ENCODE measurements at places on chromosomes 6 and 20. TPM values are rescaled to one million over a fixed set of nuclear protein-coding genes. Genes with fewer than 3 reads are reported as not detected.
A peak's percentile ranks its signal among the peaks of the same experiment; 100 is the strongest.

DNA sequence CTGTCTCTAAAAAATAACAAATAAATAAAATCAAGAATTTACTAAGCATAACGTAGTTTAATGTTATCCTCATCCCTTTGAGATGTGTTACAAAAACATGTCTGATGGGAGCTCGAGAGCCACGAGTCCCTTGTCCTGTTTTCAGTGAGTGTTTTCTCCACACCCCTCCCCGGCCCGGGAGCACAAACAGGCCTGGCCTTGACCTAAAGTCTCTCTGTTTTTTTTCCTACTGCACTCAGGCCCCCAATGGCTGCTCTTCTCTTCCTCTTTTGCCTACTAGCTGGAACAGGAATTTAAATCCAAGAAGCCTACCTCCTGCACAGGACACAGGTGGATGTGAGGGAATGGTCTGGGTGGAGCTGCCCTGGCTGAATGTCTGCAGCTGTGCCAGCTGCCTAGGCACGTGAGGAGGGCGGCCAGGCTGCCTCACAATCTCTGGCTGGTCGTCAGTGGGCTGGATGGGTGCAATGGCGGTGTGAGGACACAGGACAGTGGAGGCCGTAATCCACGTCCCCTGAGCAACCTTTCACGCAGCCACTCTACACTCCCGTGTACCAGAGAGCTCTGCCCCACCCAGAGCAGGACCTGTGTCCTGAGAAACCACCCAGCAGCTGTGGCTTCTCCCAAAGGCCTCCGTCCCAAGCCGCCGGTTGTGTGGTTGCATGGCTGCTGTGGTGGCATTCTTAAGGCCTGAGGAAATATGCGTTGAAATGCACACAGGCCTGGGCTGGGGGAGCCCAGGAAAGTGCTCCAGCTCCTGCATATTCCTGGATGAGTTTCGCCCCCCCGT lies 117.5 kb downstream of the FAM120B start:
- no peak overlapping the region for H3K27ac ChIP-seq
- no peak for DNase-seq
- peaks cover 5% of the 10 kb centered on the region for H3K27me3 ChIP-seq
- no peak overlapping the region for H3K4me3 ChIP-seq
- no peaks in the 10 kb centered on the region for H3K36me3 ChIP-seq

- no peak overlapping the region for H3K27ac ChIP-seq
- no peak for DNase-seq
- no peaks in the 10 kb centered on the region for H3K27me3 ChIP-seq
- H3K4me1 ChIP-seq, result no peaks in the 10 kb centered on the region
- no peaks in the 10 kb centered on the region for H3K36me3 ChIP-seq
Measured at GRCh38 chr6:147547369-147547902, 38.9 kb downstream of the SAMD5 start.

DNA sequence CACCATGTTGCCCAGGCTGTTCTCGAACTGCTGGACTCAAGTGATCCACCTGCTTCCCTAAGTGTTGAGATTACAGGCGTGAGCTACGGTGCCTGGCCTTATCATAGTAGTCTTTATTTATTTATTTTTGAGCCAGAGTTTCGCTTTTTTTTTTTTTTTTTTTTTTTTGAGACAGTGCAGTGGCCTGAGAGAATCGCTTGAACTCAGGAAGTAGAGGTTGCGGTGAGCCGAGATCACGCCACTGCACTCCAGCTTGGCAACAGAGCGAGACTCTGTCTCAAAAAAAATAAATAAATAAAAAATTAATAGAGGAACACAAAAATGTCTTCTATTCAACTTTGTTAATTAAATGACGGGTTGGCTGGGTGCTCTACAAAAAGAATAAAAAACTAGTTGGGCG lies 12.9 kb downstream of the MAPRE1 start:
- peaks cover 30% of the 10 kb centered on the region for H3K4me1 ChIP-seq
- no peak overlapping the region for H3K4me3 ChIP-seq
- DNase-seq, result peak; percentile 53

CTAGE9 gene
- not detected for total RNA-seq

- peaks cover 76% of the 10 kb centered on the region for H3K36me3 ChIP-seq
- no peaks in the 10 kb centered on the region for H3K27me3 ChIP-seq
- H3K27ac ChIP-seq, result no peak overlapping the region
- no peak overlapping the region for H3K4me3 ChIP-seq
- no peaks in the 10 kb centered on the region for H3K4me1 ChIP-seq
- no peak for DNase-seq
Measured at GRCh38 chr20:46374383-46374782, 32.0 kb downstream of the ELMO2 start.

GRCh38 chr6:7901056-7901455 lies 9.5 kb downstream of the TXNDC5 start:
- peaks cover 15% of the 10 kb centered on the region for H3K36me3 ChIP-seq
- no peak overlapping the region for H3K27ac ChIP-seq
- no peaks in the 10 kb centered on the region for H3K27me3 ChIP-seq
- H3K4me3 ChIP-seq, result no peak overlapping the region
- no peak for DNase-seq

- H3K4me1 ChIP-seq, result no peaks in the 10 kb centered on the region
- no peaks in the 10 kb centered on the region for H3K36me3 ChIP-seq
- no peak for DNase-seq
- no peaks in the 10 kb centered on the region for H3K27me3 ChIP-seq
- H3K27ac ChIP-seq, result no peak overlapping the region
Measured at GRCh38 chr6:118200160-118200559, 293.1 kb downstream of the SLC35F1 start.

DNA sequence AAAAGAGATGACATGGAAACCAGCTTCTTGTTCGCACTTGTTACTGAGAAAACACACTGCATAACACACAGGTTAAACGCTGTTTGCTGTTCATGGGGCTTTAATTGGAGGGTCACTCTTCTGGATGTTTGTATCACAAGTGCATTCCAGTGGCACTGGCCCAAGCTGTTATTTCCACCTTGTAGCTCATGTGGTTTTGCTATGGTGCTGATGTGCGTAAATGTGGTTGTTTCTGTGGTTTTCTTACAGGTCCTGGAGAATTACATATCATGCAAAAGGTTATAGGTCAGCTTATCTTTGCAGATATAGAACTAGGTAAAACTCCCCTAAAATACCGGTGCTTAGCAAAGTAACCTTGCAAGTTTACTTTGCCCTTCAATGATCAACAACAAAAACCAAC lies 89.3 kb upstream of the AHI1 start:
- no peak overlapping the region for H3K4me3 ChIP-seq
- H3K27ac ChIP-seq, result no peak overlapping the region
- no peaks in the 10 kb centered on the region for H3K36me3 ChIP-seq
- no peaks in the 10 kb centered on the region for H3K27me3 ChIP-seq
- DNase-seq, result no peak
- H3K4me1 ChIP-seq, result no peaks in the 10 kb centered on the region

RCAN2 gene
- 0.49 TPM for total RNA-seq

- H3K27ac ChIP-seq, result no peak overlapping the region
- no peak overlapping the region for H3K4me3 ChIP-seq
Measured at GRCh38 chr20:53839423-53840176, 230.8 kb downstream of the BCAS1 start.

PDE10A gene
- total RNA-seq, result not detected

PAX1 gene
- total RNA-seq, result not detected

DNA sequence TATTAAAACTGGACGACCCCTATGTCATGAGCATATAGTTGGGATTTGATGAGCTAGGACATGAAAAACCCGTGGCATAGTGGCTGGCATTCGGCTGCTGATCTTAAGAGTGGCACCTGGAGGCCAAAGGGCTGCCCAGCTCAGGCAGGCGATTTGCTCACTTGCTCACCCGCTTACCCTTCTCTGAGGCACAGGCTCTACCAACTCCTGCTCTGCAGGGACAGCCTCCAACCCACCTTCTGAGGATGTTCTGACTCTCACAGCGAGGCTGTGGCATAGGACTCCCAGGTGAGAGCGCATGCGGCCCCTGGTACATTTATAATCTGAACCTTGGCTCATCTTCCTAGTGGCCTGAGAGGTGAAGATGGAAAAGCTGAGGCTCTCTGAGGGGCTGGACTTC lies 995 bp downstream of the RSPO4 start:
- H3K27ac ChIP-seq, result no peak overlapping the region
- no peak for DNase-seq
- H3K4me3 ChIP-seq, result no peak overlapping the region
- H3K27me3 ChIP-seq, result peaks cover 4% of the 10 kb centered on the region
- no peaks in the 10 kb centered on the region for H3K36me3 ChIP-seq
- H3K4me1 ChIP-seq, result no peaks in the 10 kb centered on the region

CD40 gene
- 4.1 TPM for total RNA-seq

DNA sequence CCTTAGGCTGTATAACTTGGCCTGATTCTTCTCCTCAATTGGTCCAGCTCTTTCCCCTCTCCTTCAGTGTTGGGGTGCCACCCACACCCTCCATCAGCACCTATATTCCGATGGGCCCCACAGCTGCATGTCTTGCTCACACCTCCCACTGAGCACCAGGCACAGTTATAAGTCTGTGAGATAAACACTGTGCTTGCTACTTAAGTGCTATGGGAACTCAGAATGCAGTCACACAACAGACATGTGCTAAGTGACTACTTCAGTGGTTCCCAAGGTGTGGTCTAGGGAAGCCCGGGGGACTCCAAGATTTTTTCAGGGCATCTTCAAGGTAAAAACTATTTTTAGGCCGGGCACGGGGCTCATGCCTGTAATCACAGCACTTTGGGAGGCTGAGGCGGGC lies 7.3 kb downstream of the ZC3H12D start:
- H3K27ac ChIP-seq, result no peak overlapping the region
- H3K4me1 ChIP-seq, result peaks cover 42% of the 10 kb centered on the region
- H3K27me3 ChIP-seq, result no peaks in the 10 kb centered on the region
- H3K4me3 ChIP-seq, result no peak overlapping the region
- no peaks in the 10 kb centered on the region for H3K36me3 ChIP-seq

GRCh38 chr6:113750151-113750855 lies 106.8 kb upstream of the MARCKS start:
- no peaks in the 10 kb centered on the region for H3K27me3 ChIP-seq
- no peak for DNase-seq
- no peaks in the 10 kb centered on the region for H3K36me3 ChIP-seq
- no peak overlapping the region for H3K4me3 ChIP-seq
- H3K27ac ChIP-seq, result no peak overlapping the region

C20orf173 gene
- total RNA-seq, result not detected

TFAP2D gene
- total RNA-seq, result not detected

- no peaks in the 10 kb centered on the region for H3K36me3 ChIP-seq
- no peak overlapping the region for H3K4me3 ChIP-seq
- H3K27me3 ChIP-seq, result no peaks in the 10 kb centered on the region
- H3K4me1 ChIP-seq, result no peaks in the 10 kb centered on the region
Measured at GRCh38 chr6:150711584-150712504, 112.2 kb downstream of the PLEKHG1 start.

- no peaks in the 10 kb centered on the region for H3K36me3 ChIP-seq
- no peak for DNase-seq
- no peaks in the 10 kb centered on the region for H3K27me3 ChIP-seq
- H3K4me1 ChIP-seq, result no peaks in the 10 kb centered on the region
- H3K4me3 ChIP-seq, result no peak overlapping the region
- no peak overlapping the region for H3K27ac ChIP-seq
Measured at GRCh38 chr20:24436160-24436559, 33.3 kb upstream of the SYNDIG1 start.

GRCh38 chr20:61129311-61129710 lies 122.8 kb upstream of the CDH4 start:
- H3K4me1 ChIP-seq, result no peaks in the 10 kb centered on the region
- H3K4me3 ChIP-seq, result no peak overlapping the region
- H3K36me3 ChIP-seq, result no peaks in the 10 kb centered on the region
- H3K27ac ChIP-seq, result no peak overlapping the region
- no peaks in the 10 kb centered on the region for H3K27me3 ChIP-seq

DNA sequence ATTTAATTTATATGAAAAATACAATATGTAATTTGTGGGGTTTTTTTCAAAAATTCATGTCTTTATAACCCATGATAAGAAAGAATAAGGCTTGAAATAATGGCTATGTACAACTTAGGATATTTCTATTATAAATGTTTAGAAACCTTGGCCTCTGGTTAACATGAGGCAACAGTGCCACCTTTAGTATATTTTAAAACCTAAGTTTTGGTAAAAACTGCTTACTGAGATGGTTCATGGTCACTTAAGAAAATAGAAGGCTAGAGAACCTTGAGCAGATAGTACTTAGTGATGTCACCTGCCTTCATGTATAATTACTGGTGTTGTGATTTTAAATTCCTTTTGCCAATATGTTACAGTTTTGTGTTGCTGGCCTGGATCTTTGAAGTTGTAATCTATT lies 176.4 kb downstream of the ADGB start:
- H3K4me1 ChIP-seq, result peaks cover 10% of the 10 kb centered on the region
- no peaks in the 10 kb centered on the region for H3K27me3 ChIP-seq
- H3K36me3 ChIP-seq, result no peaks in the 10 kb centered on the region
- no peak overlapping the region for H3K4me3 ChIP-seq

- no peak overlapping the region for H3K27ac ChIP-seq
- H3K27me3 ChIP-seq, result no peaks in the 10 kb centered on the region
- no peaks in the 10 kb centered on the region for H3K4me1 ChIP-seq
- no peaks in the 10 kb centered on the region for H3K36me3 ChIP-seq
Measured at GRCh38 chr6:40671001-40671693, 84.0 kb upstream of the LRFN2 start.

- H3K4me1 ChIP-seq, result no peaks in the 10 kb centered on the region
- H3K27ac ChIP-seq, result no peak overlapping the region
- H3K36me3 ChIP-seq, result no peaks in the 10 kb centered on the region
- peaks cover 4% of the 10 kb centered on the region for H3K27me3 ChIP-seq
- no peak for DNase-seq
- H3K4me3 ChIP-seq, result no peak overlapping the region
Measured at GRCh38 chr20:7959484-7959883, 19.2 kb upstream of the HAO1 start.

DNA sequence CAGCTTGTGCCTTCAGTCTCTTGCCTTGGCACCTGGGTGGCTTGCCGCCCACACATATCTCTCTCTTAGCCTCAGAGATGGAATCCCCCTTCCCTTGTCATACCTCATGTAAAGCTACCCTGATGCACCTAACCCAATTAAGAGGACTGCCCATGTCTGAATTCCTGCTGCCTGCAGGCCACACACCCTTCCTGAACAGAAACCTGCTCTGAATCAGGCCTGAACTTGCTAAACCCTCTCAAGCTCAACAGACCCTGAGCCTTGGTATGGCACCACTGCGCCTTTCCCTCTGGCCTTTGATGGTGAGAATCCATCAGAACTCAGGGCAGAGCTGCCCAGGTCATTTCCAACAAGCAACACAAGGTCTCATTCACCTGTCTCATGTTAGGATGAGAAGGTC lies 5.2 kb downstream of the RAET1G start:
- H3K27ac ChIP-seq, result no peak overlapping the region
- no peaks in the 10 kb centered on the region for H3K36me3 ChIP-seq
- no peak overlapping the region for H3K4me3 ChIP-seq
- peaks cover 15% of the 10 kb centered on the region for H3K27me3 ChIP-seq
- DNase-seq, result no peak
- H3K4me1 ChIP-seq, result peaks cover 4% of the 10 kb centered on the region

DNA sequence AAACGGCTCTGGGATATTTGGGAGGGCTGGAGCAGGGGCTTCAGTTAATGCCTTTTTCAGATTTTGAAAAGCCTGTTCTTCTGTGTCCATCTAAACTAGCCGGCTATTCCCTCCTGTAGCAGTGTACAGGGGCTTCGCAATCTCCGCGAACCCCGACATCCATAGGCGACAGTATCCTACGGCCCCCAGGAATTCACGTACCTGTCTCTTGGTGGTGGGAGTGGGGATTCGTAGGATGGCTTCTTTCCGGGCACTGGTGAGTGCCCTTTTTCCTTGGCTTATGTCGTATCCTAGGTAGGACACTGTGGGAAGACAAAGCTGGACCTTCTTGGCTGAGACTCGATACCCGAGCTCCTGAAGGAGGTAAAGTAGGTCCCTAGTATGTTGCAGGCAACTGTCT lies 153.1 kb downstream of the TRIM27 start:
- peaks cover 6% of the 10 kb centered on the region for H3K4me1 ChIP-seq
- H3K27ac ChIP-seq, result no peak overlapping the region
- no peak overlapping the region for H3K4me3 ChIP-seq
- H3K36me3 ChIP-seq, result no peaks in the 10 kb centered on the region

- H3K4me3 ChIP-seq, result no peak overlapping the region
- no peak overlapping the region for H3K27ac ChIP-seq
- no peaks in the 10 kb centered on the region for H3K36me3 ChIP-seq
- H3K4me1 ChIP-seq, result no peaks in the 10 kb centered on the region
Measured at GRCh38 chr6:32882879-32883250, 28.9 kb downstream of the PSMB9 start.
